ENCODE measurements at places on chromosomes 7 and 10.

GRCh38 chr10:101414034-101414433 is 60.1 kb downstream of the BTRC start:
- DNase-seq = no peak

GRCh38 chr7:84073186-84073875 is 121.3 kb downstream of the SEMA3A start:
- DNase-seq = no peak

GRCh38 chr10:113292086-113292485 is 260.8 kb upstream of the HABP2 start:
- DNase-seq = no peak

- no peak for DNase-seq
These were observed 839.9 kb downstream of the CCSER2 start for GRCh38 chr10:85168243-85168642.

DNA sequence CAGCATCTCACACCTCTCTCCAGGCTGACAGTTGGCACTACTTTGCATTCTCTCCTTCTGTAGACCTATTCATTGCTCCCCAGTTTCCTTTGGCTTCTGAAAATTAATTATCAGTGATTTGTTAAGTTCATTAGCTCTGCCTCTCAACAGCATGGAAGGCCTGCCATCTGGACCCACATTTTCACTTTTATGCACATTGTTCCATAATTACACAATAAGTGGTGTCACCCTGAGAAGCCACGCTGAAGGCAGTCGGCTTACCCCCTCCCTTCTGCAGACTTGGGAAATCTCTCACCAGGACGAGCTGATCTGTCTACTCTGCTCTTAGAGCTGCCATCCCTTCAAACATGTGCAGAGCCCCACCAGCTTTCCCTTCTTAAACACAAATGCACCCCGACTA is 64.7 kb downstream of the SLIT1 start:
- no peak for DNase-seq

GRCh38 chr7:1854866-1855724 is 185.0 kb downstream of the ELFN1 start:
- DNase-seq = no peak

DNA sequence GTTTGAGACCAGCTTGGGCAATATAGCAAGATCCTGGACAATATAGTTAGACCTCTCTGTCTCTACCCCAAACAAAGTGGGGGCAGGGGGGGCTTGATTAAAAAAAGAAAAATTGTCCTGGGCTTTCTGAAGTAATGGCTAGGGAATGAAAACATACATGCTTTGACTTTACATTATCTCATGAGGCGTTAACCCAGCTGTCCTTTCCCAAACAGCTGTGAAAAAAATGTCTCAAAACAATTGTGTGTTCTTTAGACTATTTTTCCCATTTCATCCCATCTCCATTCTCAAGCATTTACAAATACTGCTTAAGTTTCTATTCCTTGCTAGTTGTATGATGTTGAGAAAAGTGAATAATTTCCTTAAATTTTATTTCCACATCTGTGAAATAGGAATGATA is 27.0 kb upstream of the CDK13 start:
- no peak for DNase-seq

GRCh38 chr7:69770613-69771012 is 172.3 kb downstream of the AUTS2 start:
- DNase-seq = no peak

GRCh38 chr10:47314416-47314970 is 7.8 kb upstream of the GDF2 start:
- no peak for DNase-seq

DNA sequence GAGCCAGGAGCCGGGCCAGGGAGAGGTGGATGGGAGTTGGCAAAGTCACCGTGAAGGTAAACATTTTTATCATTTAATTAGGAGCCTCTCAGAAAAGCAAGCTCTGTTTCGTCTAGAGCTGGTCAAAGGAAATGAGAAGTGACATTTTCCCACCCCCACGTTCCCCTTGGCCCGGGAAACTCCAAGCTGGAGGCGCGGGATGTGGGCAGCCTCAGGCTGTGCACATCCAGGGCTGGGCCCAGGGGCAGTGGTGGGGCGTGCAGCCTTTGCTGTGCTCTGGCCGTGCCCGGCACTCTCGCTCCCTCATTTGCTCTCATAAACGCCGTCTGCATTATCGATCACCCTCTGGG is 135.6 kb upstream of the RET start:
- DNase-seq = no peak

DNA sequence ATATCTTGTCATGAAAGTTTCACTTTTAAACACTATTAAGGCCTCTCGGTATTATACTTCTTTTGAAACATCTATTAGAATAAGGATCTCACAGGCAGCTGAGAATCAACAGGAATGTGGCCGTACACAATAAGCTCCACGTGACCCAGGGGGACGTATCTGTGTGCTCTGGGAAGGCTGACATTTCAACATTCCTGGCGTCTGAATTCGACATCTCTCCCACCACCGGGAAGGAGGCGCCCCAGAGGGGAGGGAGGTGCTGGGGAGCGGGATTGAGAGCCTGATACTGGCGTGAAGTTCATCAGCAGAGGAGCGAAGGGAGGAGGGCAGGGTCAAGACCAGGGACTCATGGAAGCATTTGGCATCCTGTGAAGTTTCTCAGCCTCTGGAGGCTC is 401.3 kb downstream of the DNAJB6 start:
- DNase-seq = no peak

- DNase-seq = no peak
These were observed 662.7 kb upstream of the POT1 start for GRCh38 chr7:125592331-125592730.

DNA sequence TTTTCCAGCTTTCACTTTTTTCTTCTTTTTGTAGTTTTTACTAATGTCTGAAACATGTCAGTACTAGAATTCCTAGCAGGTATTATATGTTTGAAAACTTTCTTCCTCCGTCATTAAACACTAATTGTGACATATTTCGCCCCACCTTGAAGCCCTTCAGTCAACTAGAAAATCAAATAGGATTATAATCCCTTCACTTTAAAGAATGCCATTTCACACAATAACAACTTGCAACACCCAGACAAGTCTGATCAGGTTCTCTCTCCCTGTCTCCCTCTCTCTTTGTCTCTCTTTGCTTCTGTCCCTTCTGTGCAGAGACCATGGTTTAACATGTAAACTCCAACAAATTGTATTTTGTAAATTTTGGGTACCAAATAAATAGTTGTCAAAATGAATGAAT is 373.5 kb downstream of the SEMA3D start:
- no peak for DNase-seq

DNA sequence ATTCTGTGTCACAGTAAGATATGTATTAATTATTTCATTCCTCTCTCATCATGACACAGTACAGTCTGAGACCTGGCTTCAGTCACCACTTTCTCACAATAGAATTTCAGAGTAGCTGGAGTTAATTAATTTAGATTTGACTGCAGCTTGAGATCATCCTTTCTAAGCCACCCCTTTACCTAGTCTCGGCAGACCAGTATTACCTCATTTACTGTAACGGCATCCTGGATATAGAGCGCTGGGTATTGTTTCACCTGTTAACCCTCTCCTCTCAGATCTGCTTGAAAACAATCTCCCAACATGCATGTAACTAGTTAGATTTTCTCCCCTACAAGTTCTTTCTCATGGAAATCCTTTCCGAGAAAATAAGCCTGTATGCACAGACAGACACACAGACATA is 1057.5 kb downstream of the GATA3 start:
- DNase-seq = no peak
